ENCODE measurements at places on chromosomes 5 and 9.

DNA sequence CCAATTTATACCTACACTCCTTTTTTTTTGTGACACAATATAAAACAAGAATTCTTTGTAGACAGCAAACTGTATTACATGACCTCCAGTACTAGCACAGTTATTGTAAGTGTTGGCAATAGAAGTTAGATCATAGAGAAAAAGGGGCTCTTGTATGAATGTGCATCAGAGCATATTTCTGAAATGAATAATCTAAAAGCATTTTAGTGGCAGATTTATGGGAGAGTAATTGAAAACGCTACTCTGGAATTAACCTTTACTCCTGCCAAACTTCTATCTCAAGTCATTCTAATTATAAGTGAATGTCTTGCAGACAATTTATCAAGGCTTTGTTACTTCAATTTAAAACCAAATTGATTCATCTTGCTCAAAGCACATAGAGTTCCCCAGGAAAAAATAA, 968.1 kb downstream of the TAF11L14 start:
- DNase-seq = no peak

GRCh38 chr5:151254556-151254955, 1.6 kb downstream of the GM2A start:
- no peak for DNase-seq

DNA sequence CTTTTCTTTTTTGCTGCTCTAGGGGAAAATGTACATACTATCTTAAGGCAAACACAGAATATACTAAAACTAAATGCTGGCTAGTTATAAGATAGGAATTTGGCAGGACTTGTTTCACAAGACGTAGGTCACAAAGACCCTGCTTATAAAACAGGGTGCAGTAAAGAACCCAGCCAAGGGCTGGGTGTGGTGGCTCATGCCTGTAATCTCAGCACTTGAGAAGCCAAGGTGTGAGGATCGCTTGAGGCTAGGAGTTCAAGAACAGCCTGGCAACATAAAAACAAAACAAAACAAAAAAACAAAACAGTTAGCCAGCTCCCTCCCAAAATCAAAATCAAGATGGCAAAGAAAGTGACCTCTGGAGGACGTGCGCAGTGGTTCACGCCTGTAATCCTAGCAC, 49.5 kb upstream of the DENND4C start:
- no peak for DNase-seq

- DNase-seq = no peak
Observed at GRCh38 chr9:79165020-79165780, 406.6 kb upstream of the TLE4 start.

- DNase-seq = no peak
Observed at GRCh38 chr9:4927043-4927471, 58.0 kb upstream of the JAK2 start.

- DNase-seq = no peak
Observed at GRCh38 chr9:137035937-137036336, 4.0 kb upstream of the FUT7 start.

DNA sequence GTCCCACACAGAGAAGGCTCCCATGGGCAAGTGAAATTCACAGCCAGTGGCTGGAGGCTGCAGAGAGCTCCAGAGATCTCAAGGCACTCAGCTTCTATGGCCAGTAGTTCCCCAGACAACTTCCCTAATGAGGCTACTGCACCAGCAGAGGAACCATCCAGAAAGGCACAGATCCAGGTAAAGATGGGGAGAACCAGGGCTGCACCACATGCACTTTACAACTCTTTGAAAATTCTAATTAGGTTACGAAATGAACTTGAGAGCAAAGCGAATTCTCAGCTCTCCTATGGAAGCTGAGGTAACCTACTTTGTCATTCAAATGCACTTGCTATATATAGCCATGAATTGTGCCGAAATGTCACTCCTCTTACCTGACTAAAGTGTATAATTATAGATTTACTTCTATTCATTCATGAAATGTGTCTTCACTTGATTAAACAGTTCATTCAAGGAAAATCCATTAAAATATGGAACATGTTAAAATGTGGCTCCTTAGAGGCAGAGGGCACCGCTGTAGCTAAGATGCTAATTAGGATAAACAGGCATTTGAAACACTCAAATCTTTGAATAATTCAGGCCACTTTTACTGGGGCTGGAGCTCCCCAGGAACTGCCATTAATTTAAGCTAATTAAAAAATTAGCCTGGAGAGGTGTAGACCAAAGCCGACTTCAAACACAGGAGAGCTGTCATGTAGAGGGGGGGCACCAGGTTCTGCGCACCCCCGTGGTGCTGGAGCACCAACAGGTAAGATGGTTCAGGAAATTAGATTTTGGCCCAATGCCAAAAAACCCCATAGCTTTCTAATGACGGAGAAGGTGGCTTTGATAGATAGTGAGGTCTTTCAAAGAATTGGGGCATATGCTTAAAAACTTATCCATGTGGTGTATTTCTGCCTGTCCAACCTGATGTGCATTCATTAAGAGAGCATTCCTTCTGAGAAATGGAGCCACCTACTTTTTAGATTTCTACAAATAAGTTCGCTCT, 204.1 kb downstream of the GABBR2 start:
- no peak for DNase-seq

DNA sequence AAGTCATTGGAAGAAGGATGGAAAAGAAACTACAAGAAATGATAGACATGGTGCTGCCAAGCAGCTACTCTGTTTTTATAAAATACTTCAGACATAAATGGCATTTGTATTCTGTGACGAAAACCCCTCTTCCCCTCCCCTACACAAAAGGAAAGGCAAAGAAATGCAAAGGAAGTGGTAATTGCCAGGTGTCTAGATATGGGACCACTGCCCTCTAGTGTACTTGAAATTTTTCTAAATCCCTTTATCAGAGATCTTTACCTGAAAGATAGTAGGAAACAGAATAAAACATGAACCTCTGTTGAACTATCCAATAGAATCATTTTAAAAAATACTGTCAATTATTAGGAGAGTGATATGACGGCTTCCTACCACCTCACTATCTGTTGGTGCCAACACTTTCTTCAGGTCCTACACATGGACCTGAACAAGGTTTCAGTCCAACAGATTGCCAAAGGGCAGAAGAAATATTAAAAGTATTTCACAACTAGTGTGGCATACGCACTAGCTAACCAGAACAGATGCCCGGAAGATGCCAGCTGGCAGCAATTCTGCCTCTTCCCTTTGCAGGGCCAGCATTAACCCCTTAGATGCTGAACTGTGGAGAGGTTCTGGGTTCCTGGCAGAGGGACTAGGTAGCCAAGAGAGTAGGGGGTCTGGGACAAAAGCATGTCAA, 104.1 kb downstream of the TSSK1B start:
- DNase-seq = no peak

DNA sequence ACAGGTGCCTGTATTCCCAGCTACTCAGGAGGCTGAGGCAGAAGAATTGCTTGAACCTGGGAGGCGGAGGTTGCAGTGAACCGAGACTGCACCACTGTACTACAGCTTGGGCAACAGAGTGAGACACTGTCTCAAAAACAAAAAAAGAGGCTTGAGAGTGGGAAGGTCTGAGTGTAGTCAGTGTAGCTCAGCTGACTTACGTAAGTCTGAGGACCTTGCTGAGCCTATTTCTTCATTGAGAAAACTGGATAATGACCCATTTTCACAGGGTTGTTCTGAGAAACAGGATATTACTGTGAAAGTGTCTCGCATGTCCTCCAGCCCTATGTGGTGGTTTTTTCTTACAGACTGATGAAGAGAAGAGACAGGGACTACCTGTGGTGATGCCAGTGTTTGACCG, 66.7 kb downstream of the WDR41 start:
- no peak for DNase-seq

DNA sequence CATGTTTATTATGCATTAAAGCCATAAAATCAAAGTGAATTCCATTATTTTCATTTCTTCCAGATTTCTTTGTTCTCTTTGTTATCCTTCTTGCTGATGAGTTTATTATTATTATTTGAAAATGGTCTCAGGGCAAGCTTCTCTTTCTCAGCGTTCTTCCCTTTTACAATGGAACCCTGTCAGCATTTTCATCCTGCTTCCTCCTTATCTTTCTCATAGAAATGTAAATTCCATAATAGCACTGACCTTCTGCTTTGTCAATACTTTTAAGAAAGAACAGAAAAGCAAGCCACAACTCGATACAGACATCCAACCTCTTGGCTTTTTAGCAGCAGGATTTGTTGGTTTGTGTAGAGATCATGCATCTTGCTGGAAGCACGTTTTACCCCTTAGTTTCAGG, 114.0 kb upstream of the BASP1 start:
- DNase-seq = no peak

DNA sequence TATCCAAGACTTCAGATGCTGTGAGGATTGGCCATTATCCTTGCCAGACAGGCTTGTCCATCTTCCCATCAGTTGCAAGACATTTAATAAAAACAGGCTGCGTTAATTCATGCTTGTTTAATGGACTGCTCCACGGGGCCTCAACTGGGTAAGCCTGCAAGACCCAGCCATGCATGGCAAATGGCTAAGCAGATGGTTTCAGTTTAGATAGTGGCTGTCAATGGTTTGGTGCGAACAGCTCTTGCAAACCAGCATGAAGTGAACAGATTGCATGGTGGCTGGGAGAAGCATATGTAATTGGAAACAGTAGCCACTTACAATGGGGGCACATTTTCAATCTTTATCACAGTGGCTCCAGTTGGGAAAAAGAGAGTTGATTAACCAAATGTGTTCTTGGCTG, 628.2 kb upstream of the KLF4 start:
- DNase-seq = no peak

- no peak for DNase-seq
Observed at GRCh38 chr5:163889369-163889768, 383.9 kb downstream of the MAT2B start.

GRCh38 chr5:60352992-60353599, 346.9 kb downstream of the DEPDC1B start:
- DNase-seq = no peak

DNA sequence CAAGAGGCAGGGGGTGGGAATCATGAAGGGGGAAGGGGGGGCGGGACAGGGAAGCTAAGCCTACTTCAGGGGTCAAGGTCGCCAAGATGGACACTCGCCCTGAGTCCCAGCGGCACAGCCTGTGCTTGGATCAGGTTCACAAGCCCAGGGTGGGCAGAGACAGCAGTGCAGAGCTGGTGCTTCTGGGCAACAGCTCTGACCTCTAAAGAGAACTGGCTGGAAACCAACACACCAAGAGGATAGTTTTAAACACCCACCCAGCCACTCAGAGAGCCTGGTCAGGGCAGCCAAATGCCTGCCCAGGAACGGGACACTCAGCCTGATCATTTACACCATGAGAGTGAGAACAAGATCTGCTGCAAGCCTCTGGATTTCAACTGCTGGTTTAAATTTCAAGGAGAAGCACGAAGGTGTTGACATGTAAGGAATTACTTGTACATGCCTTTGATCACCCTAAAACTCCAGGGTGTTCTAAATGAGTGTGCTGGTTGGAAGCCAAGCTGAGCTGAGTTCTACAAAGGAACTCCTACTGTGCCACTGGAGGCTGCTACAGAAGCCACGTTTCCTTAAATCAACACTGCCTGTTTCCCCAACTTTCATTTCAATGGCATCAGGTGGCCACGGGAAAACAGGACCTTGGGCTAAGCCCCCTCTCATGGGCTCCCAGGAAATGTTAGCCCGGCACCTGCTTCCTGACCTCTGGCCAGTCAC, 91.5 kb downstream of the TTLL11 start:
- DNase-seq = no peak

DNA sequence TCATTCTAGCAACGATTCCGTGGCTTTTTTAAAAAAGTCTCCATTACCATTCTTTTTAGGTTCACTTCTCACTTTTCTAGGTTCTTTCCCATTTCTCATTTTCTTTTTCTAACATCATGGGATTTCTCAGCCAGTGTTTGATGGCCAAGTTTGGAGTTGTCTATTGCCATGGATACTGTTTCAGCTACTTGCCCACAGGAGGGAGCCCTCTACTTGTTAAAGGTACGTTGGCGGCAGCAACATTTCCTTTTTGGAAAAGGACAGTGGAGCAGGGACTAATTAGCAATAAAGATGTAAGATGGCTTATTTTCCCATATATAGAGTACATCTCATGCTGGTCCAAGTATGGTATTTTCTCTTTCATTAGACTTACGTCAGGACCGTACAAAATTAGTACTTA, 2257.5 kb upstream of the C9orf72 start:
- no peak for DNase-seq

DNA sequence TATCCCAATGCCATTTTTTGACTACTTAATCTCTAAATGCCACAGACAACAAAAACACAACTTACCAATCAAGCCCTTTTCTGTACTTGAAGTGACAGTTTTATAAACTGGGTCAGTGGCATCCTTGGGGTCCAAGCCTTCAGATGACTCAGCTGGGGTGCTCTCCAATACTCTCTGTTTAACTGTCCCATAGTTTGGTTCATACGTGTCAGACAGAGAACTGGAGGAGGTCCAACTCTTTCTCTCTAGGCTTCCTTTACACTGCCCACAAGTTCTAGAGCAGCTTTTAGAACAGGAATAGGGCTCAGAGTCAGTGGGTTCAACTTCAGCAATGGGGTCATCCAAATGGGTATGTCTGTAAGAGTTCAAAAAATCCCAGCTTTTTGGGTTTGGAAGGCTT, 166.9 kb downstream of the CDC42SE2 start:
- DNase-seq = no peak

DNA sequence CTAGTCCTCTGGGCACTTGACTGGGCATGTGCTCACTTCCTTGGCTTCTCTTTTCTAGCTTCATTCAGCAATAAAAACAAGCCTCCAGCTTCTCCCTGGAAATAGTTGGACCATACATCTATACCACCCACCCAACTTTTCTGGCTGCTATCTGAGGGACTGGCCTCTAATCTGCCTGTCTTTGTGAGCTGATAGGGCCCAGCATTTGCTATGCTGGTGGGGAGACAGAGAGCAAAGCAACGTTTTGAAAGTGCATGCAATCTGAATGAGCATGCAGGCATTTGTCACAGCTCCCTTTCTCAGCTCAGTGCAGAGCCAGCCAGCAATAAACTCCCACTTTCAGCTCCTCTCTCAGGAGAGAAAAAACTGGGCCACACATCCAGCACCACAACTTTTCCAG, 50.7 kb upstream of the ISOC1 start:
- DNase-seq = no peak

- DNase-seq = no peak
Observed at GRCh38 chr5:54959673-54960418, 25.5 kb downstream of the ESM1 start.

DNA sequence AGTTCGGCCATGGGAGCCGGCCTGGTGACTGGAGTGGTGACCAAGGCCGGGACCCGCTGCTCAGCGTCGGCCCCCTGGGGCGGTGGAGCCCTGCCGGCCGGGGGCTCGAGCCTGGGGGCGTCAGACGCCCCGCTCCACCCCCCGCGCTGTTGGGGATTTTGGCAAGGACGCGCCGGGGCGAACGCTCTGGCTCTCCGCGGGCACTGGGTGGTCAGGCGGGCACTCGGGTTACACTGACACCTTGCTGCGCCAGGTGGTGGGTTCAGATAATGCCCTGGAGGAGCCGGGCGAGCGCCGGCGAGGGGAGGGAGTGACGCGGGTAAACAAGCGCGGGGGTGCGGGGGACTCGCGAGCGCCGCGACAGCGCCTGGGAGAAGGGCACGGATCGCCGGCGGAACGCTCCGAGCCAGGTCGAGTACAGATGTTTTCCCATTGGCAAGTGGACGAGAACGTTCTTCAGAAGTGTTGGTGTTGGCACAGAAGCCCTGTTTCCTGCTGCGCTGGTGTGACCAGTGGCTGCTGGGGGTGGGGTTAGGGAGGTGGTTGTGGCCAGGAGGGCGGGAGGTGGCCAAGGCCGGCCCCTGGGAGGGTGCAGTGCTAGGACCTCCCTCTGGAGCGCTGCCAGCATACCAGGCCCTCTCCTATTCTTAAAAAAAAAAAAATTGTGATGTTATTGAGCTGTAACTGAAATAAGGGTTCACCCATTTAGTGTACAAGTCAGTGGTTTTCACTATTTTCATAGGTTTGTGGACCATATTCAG, 773 bp downstream of the SQSTM1 start:
- no peak for DNase-seq

All from stimulated activated CD8-positive, alpha-beta memory T cell treated with anti-CD3 and anti-CD28 coated beads, Interleukin-4, amount 100 ng/mL, for 4 hours (primary cell).